ENCODE measurements at places on chromosomes 16 and 17. TPM values are rescaled to one million over a fixed set of nuclear protein-coding genes. Genes with fewer than 3 reads are reported as not detected.

B9D1 gene
- total RNA-seq, result 7.2 TPM

SOST gene
- total RNA-seq, result not detected

PLD2 gene
- total RNA-seq, result 15.8 TPM

LHX1 gene
- total RNA-seq, result not detected

CCDC154 gene
- 1.5 TPM for total RNA-seq

PLXDC1 gene
- total RNA-seq, result 2.2 TPM
